ENCODE measurements at places on chromosomes 12 and 14.
A peak's percentile ranks its signal among the peaks of the same experiment; 100 is the strongest.

GRCh38 chr12:33818313-33818712 lies 204.0 kb upstream of the ALG10 start:
- no peak overlapping the region for H3K4me3 ChIP-seq
- no peaks in the 10 kb centered on the region for H3K27me3 ChIP-seq
- H3K4me1 ChIP-seq: no peaks in the 10 kb centered on the region
- DNase-seq: no peak
- no peaks in the 10 kb centered on the region for H3K36me3 ChIP-seq

DNA sequence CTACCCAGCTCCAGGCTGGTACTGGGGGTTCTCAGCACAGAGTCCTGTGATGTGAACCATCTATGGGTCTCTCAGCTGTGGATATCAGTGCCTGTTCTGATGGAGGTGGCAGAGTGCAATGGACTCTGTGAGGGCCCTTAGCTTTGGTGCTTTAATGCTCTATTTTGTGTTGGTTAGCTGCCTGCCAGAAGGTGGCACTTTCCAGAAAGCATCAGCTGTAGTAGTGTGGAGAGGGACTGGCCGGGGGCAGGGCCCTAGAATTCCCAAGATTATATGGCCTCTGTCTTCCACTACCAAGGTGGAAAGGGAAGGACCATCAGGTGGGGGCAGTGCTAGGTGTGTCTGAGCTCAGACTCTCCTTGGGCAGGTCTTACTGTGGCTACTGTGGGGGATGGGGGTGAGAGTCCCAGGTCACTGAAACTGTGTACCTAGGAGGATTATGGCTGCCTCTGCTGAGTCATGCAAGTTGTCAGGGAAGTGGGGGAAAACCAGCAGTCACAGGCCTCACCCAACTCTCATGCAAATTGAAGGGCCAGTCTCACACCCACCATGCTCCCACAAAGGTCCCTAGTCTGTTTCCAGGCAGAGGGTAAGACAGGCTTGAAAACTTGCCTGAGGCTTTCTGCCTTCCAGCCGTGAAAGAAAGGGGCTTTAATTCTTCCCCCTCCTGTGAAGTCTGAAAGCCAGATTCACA lies 878.1 kb downstream of the C12orf50 start:
- no peaks in the 10 kb centered on the region for H3K4me1 ChIP-seq
- H3K36me3 ChIP-seq: no peaks in the 10 kb centered on the region
- H3K27ac ChIP-seq: no peak overlapping the region
- H3K27me3 ChIP-seq: no peaks in the 10 kb centered on the region

DNA sequence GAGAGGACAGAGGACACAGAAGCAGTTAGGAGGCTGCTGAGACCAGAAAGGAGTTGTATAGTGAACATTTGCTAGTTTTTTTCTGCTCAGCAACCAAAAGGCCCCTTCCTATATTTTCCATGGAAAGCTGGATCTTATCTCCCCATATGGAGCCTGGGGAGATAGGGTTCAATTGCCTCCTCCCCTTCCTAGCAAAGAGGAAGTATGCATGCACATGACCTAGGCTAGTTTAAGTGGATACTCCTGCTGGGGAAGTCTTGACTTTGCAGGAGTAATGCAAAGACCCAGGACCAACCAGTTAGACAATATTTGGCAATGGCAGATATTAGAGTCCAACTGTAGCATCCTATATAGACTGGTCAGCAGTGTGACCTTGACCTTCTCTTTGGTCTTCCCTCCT lies 15.1 kb downstream of the CHD8 start:
- H3K4me1 ChIP-seq: peaks cover 13% of the 10 kb centered on the region
- H3K36me3 ChIP-seq: no peaks in the 10 kb centered on the region
- DNase-seq: no peak
- H3K4me3 ChIP-seq: no peak overlapping the region

DNA sequence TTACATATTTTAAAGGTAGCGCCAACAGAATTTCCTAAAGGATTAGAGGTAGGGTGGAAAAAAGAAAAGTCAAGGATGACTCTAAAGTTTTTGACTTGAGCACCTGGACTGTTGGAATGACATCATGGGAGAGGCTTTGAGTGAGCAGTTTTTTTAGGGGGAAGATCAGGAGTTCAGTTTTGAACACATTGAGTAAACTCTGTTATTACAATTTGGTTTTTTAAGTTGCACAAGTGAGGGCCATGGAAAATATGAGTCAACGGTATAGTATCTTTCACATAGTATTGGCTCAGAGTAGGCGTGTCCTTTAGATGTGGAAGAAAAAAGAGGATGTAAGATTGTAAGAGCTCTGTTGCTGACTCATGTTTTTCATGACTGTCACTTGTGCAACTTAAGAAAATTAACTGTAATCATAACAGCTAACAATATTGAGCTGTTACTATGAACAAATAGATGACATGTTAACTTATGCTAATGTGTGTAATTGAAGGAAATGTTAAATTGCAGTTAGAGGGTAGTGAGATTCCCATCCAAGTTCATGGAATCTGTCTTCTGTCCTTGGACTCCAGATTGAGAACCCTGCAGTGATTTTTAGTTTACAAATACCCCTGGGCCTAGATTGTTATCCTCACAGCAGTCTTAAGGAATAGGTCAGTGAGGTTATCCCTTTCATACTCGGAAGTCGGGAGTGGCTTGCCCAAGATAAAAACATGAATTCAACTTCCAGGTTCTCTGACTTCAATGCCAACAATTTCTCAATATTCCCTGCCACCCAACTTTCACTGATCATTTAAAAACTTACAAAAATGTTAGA lies 48.2 kb upstream of the ATP2B1 start:
- DNase-seq: peak; percentile 86
- H3K4me3 ChIP-seq: no peak overlapping the region
- H3K4me1 ChIP-seq: peaks cover 5% of the 10 kb centered on the region
- no peaks in the 10 kb centered on the region for H3K36me3 ChIP-seq
- no peak overlapping the region for H3K27ac ChIP-seq

GRCh38 chr12:49030714-49031572 lies 12.4 kb upstream of the PRKAG1 start:
- H3K4me1 ChIP-seq: no peaks in the 10 kb centered on the region
- no peak overlapping the region for H3K4me3 ChIP-seq
- DNase-seq: no peak

- DNase-seq: peak; percentile 41
- H3K36me3 ChIP-seq: no peaks in the 10 kb centered on the region
- H3K4me3 ChIP-seq: peak overlapping the region; percentile 64
- peak overlapping the region; percentile 49 for H3K27ac ChIP-seq
- no peaks in the 10 kb centered on the region for H3K27me3 ChIP-seq
- H3K4me1 ChIP-seq: peaks cover 57% of the 10 kb centered on the region
Observed at GRCh38 chr12:53219292-53219955, 12.4 kb upstream of the ITGB7 start.

- no peaks in the 10 kb centered on the region for H3K27me3 ChIP-seq
- DNase-seq: no peak
- no peak overlapping the region for H3K4me3 ChIP-seq
- H3K4me1 ChIP-seq: no peaks in the 10 kb centered on the region
Observed at GRCh38 chr12:119840582-119840981, 36.5 kb downstream of the CIT start.

- H3K27me3 ChIP-seq: no peaks in the 10 kb centered on the region
- no peak for DNase-seq
- H3K4me1 ChIP-seq: peaks cover 9% of the 10 kb centered on the region
- H3K27ac ChIP-seq: no peak overlapping the region
- no peak overlapping the region for H3K4me3 ChIP-seq
- no peaks in the 10 kb centered on the region for H3K36me3 ChIP-seq
Observed at GRCh38 chr14:101581806-101582205, 20.5 kb downstream of the DIO3 start.

- H3K27ac ChIP-seq: no peak overlapping the region
- no peak overlapping the region for H3K4me3 ChIP-seq
- no peaks in the 10 kb centered on the region for H3K4me1 ChIP-seq
- no peaks in the 10 kb centered on the region for H3K36me3 ChIP-seq
- no peak for DNase-seq
Observed at GRCh38 chr12:102696045-102696444, 215.7 kb upstream of the IGF1 start.

DNA sequence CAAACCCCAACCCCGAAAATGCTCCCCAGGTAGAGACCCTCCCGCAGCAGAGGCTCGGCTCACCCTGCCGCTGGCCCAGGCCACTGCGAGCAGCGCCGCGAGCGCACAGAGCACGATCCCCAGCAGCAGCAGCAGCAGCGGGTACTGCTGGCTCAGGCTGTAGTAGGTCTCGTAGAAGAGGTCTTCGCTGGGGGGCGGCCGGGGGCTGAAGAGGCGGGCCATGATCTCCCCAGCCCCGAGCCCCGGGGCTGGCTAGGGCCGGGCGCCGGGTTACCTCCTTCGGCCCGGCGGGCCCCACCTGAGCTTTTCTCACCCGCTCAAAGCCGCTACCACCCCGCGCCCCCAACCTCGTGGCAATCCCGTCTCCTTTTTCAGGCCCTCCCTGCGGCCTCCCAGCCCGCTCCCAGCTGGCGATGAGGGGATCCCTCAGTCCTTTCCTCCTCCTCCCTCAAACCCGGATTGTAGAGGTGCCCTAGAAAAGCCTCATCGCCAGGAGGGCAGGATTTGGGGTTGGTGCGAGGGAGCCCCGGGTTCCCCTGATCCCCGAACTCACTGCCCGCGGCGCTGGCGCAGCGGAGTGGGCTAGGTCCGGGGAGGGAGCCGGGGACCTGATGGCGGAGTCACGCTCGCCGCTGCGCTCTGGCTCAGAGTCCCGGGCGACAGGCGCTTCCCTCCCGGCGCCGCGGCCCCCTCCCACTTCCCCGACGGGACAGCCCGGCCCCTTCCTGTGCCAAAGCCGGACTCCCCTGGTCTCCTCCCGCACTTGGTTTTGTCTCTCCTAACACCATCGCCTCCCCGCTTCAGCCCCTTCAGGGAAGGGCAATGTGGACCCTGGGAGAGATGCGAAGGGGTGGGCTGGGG lies at the start of gene ADCY4:
Gene ADCY4, minus strand, starts transcription at position 641 of the 861 bp plus-strand sequence. Its CDS starts 419 bp downstream, at position 222.
- H3K27ac ChIP-seq: no peak within 1 kb of the TSS
- no peaks in the 10 kb centered on the region for H3K27me3 ChIP-seq
- DNase-seq: no peak
- H3K4me3 ChIP-seq: peak within 1 kb of the TSS; percentile 43

DNA sequence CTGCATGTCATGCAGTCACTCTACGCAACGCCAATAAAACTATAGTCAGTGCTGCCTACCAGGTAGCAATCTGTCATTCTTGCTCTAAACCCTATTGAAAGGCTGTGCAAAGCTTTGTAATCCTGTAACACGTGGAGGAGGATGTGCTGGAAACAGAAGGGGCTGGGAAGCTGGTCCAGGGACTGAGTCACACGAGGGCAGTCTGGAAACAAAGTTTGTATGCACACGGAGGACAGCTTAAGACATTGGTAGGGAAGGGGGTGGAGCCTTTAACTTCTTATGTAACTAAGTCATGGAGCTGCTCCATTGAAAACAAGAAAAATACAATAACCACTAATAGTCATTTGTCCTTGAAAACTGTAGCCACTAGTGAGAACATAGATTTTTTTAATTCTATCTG lies 128.0 kb downstream of the BCAT1 start:
- no peaks in the 10 kb centered on the region for H3K27me3 ChIP-seq
- H3K36me3 ChIP-seq: peaks cover 32% of the 10 kb centered on the region
- H3K4me1 ChIP-seq: peaks cover 13% of the 10 kb centered on the region
- DNase-seq: no peak
- H3K4me3 ChIP-seq: no peak overlapping the region
- H3K27ac ChIP-seq: no peak overlapping the region

GRCh38 chr12:109053382-109054123 lies 1.2 kb downstream of the USP30 start:
- H3K27me3 ChIP-seq: no peaks in the 10 kb centered on the region
- no peak for DNase-seq
- no peaks in the 10 kb centered on the region for H3K36me3 ChIP-seq
- peaks cover 7% of the 10 kb centered on the region for H3K4me1 ChIP-seq
- H3K27ac ChIP-seq: peak overlapping the region; percentile 68

- no peaks in the 10 kb centered on the region for H3K36me3 ChIP-seq
- no peak for DNase-seq
- peaks cover 11% of the 10 kb centered on the region for H3K4me1 ChIP-seq
Observed at GRCh38 chr12:53712059-53712643, 15.1 kb downstream of the CALCOCO1 start.

DNA sequence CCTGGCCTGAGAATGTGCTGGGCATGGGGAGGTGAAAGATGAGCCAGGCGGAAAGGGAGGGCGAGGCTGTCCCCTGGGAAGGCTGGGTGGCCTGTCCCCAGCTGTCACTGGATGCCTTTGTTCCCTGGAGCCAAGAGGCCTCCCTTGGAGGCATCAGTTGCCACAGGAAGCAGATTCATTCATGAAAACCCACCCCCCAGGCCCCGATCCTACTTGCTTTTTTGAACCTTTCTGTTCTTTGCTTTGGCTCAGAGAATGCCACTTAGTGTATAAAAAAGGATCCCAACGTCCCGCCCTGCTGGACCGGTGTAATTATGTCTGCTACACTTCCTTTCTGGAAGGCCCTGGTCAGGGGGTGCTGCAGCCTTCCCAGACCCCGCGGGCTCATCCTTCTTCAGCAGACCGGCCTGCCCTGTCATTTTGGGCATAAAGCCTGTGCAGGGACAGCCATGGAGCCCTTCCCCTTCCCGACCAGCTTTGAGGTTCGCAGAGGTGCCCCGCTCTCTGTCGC lies 220.2 kb downstream of the SLC41A2 start:
- no peaks in the 10 kb centered on the region for H3K4me1 ChIP-seq
- no peaks in the 10 kb centered on the region for H3K27me3 ChIP-seq
- no peak overlapping the region for H3K27ac ChIP-seq
- H3K36me3 ChIP-seq: no peaks in the 10 kb centered on the region

DNA sequence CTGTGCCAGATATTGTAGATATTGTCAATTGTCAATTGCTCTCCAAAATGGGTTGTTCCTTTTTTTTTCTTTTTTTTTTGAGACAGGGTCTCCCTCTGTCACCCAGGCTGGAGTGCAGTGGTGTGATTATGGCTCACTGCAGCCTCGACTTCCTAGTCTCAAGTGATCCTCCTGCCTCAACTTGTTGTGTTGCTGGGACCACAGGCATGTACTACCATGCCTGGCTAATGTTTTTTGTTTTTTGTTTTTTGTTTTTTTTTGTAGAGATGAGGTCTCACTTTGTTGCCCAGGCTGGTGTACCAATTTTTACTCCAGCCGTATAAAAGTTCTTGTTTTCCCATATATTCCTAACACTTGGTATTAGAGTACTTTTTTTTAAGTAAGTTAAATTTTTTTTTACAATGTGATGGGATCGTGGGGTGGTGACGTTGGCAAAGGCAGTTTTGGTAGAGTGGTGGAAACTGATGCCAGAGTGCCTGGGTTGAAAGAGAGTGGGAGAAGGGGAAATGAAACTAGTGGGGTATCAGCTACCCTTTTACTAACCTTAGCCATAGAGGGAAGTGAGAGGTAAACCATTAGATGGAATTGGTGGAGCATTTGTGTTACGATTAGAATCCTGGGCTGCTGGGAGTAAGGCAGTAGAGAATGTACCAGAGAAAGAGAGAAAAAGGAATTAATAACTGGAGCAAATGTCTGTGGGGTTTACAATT lies 33.0 kb upstream of the CFAP54 start:
- H3K4me3 ChIP-seq: no peak overlapping the region
- DNase-seq: no peak
- no peaks in the 10 kb centered on the region for H3K36me3 ChIP-seq

GRCh38 chr14:90570461-90570860 lies 173.6 kb downstream of the CALM1 start:
- no peak overlapping the region for H3K27ac ChIP-seq
- no peak overlapping the region for H3K4me3 ChIP-seq
- no peaks in the 10 kb centered on the region for H3K4me1 ChIP-seq
- H3K36me3 ChIP-seq: no peaks in the 10 kb centered on the region
- DNase-seq: peak; percentile 8
- no peaks in the 10 kb centered on the region for H3K27me3 ChIP-seq
